ENCODE measurements at places on chromosomes 13 and 19.

GRCh38 chr13:60260440-60260839 is 96.7 kb upstream of the DIAPH3 start:
- DNase-seq, result no peak

GRCh38 chr13:113887700-113888201 is 23.9 kb upstream of the GAS6 start:
- DNase-seq, result no peak

DNA sequence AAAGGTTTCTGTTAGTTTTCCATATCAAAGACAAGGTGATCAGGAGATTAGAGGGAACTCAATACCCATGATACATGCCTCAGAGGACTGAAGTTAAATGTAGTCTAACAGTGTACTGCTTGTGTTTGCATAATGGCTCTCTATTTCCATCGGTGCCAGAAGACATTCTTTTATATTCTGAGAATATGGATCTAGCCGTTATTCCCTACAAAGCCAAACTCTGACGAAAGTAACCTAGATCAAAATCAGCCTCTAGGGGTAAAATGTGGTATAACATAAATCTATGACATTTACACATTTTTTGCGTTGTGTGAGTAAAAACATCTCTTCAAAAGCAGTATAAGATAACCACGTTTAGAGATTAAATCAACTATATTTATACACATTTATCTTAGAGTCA is 2232.7 kb downstream of the PCDH9 start:
- DNase-seq, result no peak

DNA sequence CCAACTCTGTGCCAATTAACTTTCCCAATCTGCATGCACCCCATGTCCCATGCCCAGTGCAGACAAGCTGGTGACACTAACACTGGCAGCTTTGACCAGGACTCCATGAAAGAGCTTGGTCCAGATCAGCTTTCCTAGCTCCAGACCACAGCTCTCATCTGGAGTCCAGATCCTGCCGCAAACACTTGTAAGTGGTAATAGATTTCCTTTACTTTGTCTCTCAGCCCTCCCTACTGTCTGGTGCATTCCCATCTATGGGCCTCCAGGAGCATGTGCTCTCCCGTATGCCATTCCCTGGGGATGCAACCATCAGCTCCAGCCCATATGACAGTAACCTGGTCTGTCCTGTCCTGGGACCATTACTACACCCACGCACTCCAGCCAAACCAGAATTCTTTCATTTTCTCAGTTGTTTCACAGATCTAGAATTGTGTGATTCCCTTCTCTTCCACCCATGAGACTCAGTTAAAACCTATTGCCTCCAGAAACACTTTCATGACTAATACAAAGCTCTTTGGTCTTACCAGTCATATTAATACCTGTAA is 4.9 kb upstream of the STARD13 start:
- no peak for DNase-seq

GRCh38 chr13:48000559-48001113 is 437 bp downstream of the SUCLA2 start:
- DNase-seq, result peak; percentile 20

GRCh38 chr13:26909477-26909876 is 148.9 kb upstream of the GPR12 start:
- no peak for DNase-seq

GRCh38 chr19:6127716-6128335 is 7.6 kb upstream of the ACSBG2 start:
- DNase-seq, result no peak

DNA sequence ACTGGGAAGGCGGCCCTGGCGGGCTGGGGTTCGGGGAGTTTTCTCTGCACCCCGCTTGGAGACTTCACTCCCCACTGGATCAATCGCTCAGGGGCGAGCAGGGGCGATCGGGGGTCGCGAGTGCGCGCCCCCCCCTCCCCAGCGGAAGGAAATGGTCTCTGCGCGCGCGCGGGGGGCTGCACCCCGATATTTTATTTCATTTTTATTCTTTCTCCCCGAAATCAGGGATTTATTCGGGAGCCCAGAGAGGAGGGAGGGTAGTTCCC is 421 bp downstream of the ARID3A start:
- no peak for DNase-seq

- DNase-seq, result no peak
These were observed 11.5 kb downstream of the ZBTB7A start for GRCh38 chr19:4055209-4055552.

DNA sequence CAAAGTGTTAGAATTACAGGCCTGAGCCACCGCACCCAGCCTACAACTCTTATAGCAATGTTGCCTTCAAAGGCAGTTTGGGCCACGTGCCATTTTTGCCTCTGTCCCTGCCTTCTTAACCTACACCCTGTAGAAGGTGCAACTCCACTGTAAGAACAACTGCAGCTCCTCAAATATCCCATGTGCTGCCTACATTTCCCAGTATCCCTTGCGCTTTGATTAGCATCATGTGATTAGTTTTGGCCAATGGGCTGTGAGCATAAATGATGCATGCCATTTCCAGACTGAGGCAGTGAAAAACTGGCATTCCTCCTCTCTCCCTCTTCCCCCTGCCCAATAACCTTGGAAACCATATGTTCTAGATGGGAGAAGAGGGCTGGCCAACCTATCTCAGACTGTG is 75.2 kb upstream of the MRI1 start:
- no peak for DNase-seq

DNA sequence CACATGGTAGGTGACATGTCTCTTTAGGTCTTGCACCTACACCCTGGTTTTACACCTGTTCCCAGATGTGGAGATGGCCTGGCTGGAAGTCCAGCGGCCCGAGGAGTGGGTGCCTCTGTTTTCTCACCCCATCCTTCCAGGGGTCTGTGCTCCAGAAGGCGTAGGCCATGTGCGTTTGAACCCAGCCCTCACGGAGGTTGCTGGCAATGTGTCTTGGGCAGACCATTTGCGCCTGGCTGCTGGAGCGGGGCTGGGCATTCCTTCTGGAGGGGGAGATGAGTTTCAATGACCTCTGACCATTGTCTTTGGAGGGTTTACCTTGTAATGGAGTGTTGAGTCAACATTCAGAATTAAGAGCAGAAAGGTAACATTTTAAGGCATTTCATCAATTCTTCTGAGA is 54.8 kb upstream of the ZNF536 start:
- DNase-seq, result no peak

DNA sequence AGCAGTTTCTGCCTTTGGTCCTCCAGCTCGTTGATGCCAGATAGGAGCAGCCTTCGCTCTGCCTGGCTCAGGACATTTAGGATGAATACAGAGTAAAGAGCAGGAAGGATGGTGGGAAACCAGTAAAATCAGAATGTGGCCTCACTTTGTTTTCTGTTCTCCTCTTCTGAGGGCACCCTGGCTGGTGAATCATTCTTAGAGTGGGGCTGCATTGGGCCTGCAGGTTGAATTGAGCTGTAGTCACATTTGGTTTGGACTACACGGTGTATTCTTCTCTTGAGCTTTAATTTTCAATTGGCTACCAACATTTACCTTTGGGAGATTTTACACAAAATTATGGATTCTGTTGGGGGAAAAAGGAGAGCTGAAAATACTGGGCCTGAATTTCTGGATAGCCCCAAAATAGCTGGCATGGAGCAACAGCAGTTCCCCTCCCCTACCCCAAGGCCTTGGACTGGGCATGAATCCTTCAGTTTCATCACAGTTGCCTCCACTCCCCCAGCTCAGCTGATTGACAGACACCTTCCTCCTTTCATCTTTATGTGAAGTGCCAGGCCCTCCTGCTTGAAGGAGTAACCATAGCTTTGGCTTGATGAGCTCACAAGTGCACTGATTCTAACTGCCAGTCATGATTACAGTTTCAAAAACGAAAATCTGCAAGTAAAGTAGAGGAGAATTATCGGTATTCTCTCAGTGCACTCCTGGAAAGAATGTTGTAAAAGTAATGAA is 24.3 kb downstream of the ERCC5 start:
- no peak for DNase-seq

DNA sequence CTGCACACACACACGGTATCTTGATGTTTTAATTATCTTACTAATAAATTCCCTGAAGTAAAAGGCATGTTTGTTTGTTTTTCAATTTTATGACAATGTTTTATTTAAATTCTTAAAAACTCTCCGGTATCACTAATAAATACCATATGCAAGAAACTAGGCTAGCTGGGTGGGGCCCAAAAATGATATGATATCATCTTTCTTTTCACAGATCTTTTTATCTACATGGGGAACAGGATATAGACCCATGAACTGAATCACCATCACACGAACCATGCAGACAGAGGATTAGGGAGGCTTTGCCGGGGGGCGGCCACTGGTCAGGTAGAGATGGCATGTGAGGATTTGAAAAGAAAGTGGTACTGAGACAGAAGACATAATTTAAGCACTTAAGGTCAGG is 266.4 kb downstream of the ENOX1 start:
- DNase-seq, result no peak

GRCh38 chr13:97191142-97191541 is 31.0 kb upstream of the MBNL2 start:
- DNase-seq, result no peak

- no peak for DNase-seq
These were observed 611 bp upstream of the LRFN1 start for GRCh38 chr19:39321117-39321831.

- no peak for DNase-seq
These were observed 483.7 kb downstream of the TSHZ3 start for GRCh38 chr19:30865511-30865910.

DNA sequence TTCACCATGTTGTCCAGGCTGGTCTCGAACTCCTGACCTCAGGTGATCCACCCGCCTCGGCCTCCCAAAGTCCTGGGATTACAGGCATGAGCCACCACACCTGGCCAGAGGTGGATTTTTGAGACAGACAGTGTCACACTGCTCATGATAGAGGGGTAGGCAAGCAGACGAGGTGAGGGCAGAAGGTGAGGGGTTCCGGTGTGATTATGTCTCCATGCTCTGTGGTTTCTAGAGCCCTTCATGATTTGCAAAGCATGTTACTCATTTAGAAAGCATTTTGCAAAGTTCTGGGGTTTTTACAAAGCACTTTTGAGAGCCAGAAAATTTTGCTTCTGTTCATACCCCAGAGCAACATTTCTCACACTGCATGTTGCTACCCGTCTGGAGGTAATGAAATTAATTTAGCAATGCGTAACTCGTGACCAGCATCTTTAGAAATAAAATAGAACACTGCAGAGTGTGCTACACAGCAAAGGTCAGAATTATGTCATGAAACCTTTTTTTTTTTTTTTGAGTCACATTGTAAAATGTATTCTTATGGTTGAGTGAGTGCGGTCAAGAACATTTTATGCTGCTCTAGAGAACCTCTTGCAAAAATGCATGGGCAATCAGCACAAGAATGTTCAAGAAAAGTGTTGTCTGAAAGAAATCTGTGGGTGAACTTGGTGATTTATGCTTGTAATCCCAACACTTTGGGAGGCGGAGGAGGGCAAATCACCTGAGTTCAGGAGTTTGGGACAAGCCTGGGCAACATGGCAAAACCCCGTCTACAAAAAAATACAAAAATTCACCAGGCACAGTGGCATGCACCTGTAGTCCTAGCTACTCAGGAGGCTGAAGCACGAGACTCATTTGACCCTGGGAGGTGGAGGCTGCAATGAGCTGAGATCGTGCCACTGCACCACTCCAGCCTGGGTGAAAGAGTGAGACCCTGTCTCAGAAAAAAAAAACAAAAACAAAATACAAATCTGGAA is 58.0 kb downstream of the MAP4K1 start:
- DNase-seq, result no peak

DNA sequence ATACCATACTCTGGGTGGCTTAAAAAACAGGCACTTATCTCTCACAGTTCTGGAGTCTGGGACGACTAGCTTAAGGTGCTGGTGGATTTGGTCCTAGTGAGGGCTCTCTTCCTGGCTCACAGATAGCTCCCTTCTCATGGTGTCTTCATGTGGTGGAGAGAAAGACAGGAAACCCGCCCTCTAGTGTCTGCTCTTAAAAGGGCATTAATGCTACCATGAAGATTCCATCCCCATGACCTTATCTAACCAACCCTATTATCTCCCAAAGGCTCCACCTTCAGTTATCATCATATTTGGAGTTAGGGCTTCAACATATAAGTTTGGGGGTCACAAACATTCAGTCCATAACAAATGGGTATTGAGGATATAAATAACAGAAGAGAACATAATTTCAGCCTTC is 139.4 kb downstream of the HS6ST3 start:
- no peak for DNase-seq

DNA sequence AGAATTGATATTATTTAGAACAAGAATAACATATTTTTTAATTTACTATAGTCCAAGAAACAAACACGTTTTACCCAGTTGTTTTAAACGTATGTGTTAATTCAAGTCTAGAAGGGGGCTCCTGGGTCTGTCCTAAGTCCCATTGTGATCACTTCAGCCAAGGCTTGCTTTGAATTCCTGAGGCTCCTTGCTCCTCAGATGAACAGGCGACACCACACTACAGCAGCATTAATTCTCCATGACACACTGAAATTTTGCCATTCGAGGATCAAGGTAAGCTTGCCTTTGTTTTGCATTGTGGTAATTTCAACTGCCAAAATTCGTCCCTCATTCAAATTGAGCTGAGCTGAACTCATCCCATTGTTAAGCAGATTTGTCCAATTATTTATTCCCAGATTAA is 1442.6 kb downstream of the SLITRK5 start:
- DNase-seq, result no peak

DNA sequence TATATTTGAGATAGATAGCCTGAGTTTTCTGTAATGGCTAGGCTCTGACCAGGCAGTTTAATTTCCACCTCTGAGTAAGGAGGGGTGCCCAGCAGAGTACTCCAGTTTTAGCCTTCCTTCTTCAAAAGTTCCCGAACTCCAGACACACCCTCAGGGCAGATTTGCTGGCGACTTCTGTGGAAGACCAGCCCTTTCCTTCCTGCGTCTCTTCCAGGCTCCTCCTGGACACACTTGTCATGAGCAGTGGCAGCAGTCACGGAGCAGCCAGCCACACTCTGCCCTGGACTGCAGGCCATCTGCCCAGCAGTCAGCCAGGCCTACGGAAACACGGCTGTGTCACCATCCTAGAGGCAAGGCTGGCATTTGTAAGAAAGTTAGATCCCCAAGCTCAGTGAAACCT is 6.6 kb upstream of the FLT1 start:
- DNase-seq, result no peak

DNA sequence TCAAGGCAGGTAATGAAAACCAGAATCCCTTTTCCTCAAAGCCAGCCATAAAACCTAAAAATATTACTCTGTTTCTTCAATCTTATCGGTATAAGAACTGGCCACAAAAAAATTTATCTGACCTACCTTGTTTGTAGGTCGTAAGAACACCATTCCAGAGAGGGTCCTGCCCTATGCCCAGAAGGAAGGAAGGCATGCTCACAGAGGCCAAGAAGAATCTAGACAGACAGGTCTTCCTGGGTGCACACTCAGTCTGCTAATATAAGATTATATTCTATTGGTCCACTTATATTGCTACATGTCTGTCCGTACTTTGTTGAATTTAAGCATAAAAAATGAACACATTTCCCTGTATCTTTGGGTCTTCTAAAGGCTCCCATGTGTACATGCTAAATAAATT is 2136.1 kb upstream of the PCDH20 start:
- no peak for DNase-seq

GRCh38 chr19:14203177-14203576 is 2.8 kb downstream of the ADGRL1 start:
- DNase-seq, result no peak

DNA sequence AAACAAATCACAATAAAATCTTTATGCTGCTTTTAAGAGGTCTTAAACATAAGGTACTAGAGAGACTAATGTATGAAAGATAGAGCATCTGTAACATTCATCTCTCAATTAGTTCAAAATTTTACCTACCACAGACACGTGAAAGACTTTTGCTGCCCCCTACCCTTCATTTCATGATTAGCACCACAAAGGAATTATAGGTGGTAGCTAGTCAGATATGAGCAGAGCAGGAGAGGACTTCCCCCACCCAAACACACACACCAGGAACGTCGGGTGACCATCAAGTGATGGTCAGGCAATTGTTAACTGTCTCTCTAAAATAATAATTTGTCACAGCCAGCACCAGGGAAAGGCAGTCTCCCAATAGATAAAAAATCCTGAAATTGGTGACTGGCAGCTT is 1531.7 kb upstream of the SPRY2 start:
- DNase-seq, result no peak
